ENCODE measurements at places on chromosomes 11 and 22. TPM values are rescaled to one million over a fixed set of nuclear protein-coding genes. Genes with fewer than 3 reads are reported as not detected.

The AKIP1 gene
- 20.8 TPM for polyA plus RNA-seq

The APOA4 gene
- not detected for polyA plus RNA-seq

The SPI1 gene
- 5.5 TPM for polyA plus RNA-seq

The LRRC74B gene
- 0.16 TPM for polyA plus RNA-seq

The MMP1 gene
- 0.35 TPM for polyA plus RNA-seq

The TEX54 gene
- polyA plus RNA-seq, result not detected

DNA sequence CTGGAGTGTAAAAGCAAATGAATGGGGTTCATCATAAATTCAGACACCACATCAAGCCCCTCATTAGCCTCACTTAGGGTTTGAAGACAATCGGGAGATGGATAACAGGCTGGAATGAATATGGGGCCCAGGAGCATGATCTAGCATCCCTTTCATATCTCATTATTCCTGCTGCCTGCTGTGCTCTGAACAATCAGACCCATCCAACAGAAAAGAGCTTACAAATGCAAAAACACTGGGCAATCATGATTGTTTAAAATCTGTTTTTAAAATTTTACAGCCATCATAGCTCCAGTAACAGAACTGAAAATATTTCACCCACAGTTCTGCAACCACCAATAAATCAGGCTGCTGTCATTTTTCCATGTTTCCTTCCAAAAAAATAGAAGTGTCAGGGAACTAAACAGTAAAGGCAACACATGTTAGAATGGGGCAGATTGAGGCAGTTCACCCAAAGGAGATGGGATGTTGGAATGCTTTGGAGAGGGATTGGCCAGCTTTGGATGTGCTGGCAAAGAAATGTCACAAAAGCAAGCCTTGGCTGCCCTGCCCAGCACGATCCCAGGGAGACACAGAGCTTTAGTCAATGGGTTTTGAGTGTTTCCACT lies 47.8 kb upstream of the BMAL1 start:
- no peak for DNase-seq

DNA sequence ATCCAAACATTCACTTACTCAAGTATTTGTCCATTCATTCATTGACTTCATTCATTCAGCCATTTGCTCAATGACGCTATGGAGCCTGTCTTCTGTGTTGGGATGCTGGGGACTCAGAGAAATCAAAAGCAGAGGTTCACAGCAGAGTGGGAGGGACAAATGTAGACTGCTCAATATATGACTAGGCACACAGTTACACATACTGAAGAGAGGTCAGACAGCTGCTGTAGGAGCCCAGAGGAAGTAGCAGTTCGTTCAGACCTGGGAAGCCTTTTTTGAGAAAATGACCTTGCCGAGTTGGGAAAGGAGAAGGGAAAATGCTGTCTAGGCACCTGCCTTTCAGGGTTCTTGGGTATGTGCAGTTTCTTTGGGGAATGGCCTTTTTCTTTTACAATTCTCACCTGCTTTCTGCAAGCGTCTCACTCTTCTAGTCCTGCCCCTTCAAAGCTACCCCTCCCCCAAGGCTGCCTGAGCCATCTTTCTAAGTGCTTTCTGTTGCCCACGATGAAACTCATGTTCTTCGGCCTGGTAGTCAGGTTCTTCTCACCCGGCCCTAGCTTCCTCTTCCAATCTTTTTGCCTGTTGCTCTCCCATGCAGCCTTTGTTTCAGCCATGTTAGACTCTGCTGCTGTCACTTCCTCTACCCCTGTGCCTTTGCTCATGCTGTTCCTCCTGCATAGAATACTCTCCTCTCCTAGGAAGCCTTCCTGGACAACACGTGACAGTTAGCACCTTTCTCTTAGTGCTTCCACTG lies 4.2 kb upstream of the UVRAG start:
- DNase-seq, result no peak

DNA sequence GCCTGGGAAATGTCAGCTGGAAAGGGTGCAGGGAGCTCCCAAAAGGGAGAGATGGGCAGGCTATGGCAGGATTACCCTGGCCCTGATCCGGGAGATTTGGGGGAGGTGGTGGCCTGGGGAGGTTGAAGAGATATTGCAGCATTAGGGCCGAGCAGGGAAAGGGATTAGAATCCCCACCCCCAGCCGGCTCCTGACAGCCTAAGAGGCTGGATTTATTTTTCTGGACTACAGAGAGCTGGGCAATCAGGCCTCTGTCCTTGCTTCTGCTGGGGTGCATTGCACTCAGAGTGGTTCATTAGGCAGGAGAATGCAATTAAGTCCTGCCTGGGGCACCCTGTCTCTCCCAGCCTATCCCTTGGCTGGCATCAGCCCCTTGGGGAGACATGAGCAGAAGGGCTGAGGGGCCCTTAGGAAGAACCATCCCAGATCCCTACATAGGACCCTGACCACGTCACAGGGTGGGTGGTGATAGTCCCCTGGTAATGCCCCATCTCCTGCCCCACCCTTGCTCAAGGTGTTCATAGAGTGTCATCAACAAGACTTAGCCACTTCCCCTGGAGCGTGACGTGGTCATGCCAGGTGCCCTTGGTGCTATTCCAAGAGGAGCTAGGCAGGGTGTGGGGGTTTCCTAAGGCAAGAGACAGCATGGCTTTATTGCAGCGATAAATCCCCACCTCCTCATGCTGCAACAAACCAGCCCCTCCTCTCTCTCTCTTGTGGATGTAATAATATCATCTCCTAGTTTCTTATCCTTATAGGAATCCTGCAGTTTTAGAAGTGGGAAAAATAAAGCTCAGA lies 38.4 kb upstream of the KLHL35 start:
- DNase-seq, result no peak

- peak; percentile 26 for DNase-seq
Observed at GRCh38 chr11:27754035-27755017, 54.1 kb upstream of the BDNF start.

DNA sequence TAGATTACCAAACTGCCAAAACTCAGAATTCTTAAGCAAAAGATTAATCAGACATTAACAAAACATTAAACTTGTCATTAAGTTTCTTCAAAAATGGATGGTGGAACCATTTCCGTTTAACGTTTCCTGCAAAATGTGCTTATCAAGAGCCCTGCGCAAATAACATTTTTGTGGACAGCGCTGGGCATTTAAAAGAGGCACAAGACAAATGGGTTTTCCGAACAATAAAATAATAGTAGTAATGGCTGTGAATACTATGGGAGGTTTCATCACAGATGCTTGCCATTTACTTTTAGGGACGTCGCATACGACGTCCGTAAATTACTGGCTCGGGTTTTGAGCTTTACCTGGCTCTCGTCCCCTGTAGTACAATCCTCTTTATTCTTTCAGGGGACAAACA lies 1.1 kb downstream of the NPAT start:
- no peak for DNase-seq

DNA sequence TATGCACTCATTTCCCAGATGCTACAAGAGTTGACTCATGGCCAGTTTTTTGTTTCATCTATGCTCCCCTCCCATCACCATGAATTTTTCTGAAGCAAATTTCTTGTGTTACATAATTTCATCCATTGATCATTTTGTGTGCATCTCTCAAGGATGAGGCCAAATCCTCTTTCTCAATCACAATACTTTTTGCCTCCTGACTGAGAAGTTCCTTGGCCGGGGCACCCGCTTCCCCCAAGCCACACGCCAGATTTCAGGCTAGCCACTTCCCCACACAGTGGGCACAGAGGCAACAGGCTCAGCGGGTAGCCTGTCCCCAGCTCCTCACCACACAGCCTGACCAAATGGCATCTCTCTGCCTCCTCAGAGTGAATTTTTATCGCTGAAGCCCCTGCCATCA lies 9.8 kb upstream of the DSCAML1 start:
- no peak for DNase-seq

The INPPL1 gene
- 218 TPM for polyA plus RNA-seq

The TSGA10IP gene
- polyA plus RNA-seq, result not detected

DNA sequence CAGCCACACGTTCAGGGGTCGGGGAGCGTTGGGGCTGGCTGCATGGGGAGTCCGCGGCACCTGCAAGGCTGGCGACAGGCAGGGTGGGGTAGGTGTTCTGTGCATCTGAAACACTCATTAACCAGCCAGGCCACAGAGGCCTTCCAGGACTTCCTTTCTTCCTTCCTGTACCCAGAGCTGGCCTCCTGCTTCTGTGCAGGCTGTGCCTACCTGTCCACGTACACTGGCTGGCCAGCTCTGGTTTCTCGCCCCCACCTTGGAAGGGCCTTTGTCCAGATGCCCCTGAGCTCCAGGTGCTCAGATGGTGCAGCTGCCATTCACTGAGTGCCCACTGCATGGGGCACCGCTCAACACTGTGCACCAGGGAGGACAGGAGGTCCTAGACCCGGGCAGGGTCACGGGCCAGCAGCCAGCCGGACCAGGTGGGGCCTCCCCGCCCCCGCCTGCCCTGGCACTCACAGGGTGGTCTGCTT lies 15.9 kb downstream of the TTLL12 start:
- no peak for DNase-seq

DNA sequence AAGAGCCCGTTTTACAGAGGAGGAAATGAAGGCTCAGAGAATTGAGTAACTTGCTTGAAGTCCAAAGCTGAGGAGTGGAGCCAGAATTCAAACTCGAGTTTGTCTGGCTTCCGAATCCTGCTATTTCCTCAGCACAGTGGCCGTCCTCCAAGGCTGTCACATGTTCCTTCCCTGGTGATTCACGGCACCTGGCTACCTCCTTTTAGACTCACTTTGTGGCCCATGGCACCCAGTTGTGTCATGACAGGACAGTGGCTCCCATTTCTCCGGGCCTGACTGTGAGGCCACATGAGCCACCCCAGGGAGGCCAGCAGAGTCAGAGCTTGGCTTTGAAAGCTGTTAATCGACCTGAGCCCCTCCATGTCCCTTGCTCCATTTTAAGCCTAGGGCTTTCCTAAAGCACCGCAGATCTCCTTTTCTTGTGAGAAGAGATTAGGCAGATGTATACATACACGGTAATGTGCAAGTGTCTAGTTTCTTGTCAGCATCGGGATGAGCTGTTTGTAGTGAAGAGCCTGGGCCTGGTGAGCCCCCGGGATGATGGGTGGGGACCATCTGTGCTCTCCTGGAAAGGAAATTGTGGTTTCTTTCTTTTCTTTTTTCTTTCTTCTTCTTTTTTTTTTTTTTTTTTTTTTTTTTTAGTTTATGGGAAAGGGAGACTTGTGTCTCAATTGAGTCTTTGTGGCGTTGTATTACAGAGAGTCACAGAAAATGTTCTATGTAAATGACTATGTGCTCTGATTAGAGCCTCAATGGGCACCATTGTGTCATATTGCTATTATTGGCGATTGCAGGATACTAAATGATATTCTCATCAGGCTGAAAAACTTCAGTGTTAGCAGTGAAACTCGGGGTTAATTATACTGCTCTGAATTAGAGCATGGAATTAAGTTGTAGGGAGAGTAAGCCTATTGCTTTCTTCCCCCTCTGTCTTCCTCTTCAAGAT lies 54.8 kb downstream of the PTPRJ start:
- DNase-seq, result no peak

DNA sequence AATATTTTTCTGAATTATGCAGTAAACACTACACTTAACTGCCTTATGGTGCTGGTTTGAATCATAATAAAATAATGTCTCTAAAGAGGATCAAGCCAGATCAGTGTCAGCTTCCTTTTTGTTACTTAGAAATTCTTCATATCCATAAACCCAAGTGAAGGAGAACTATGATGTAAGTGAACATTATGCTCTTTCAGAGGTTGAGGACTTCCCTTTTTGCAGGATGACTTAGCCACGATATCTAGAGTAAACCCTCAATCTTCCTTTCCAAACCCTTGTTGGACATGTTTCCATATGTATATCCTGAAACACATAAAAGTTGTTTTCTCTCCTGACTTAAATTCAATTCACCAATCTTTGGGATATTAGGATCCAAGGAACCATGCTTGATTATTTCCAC lies 19.1 kb downstream of the OR8D1 start:
- no peak for DNase-seq
